ENCODE measurements at places on chromosomes 4 and X.
A peak's percentile ranks its signal among the peaks of the same experiment; 100 is the strongest.

GRCh38 chr4:147222906-147223305, 258.0 kb upstream of the EDNRA start:
- no peak for DNase-seq

DNA sequence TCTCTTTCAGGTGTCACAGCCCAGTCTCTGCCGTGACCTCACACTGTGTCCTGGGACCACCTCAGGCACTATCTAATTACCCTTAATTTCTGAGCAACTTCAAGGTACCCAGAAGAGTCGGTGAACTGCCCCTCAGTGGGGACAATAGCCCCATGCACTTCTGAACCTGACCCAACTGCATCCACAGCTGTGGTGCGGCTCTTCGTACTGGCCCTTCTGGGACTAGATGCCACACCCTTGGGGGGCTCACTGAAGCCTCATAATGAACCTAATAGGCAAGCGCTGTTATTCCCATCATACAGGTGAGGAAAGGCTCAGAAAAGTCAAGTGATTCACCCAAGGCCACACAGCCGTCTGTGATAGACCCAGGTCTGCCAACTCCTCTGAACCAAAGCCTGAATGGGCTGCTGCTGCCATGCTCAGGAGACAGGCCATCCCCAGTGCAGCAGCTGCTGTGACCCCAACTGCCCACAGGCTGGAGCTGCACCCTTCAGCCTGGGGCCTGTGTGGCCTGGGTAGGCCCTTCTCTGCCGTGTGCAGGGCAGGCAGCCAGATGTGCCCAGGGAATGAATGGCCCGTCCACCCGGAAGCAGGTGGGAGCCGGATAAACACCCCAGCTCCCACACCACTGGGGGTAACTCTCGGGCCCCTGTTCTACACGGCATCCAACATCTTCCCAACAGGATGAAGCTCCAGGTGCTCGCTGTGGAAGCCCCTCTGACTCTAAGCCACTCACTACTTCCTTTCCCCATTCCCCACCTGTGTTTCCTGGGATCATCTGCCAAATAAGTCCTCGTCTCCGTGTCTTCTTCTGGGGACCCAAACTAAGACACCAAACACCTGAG, 35.9 kb downstream of the HMX1 start:
- peak; percentile 5 for DNase-seq

DNA sequence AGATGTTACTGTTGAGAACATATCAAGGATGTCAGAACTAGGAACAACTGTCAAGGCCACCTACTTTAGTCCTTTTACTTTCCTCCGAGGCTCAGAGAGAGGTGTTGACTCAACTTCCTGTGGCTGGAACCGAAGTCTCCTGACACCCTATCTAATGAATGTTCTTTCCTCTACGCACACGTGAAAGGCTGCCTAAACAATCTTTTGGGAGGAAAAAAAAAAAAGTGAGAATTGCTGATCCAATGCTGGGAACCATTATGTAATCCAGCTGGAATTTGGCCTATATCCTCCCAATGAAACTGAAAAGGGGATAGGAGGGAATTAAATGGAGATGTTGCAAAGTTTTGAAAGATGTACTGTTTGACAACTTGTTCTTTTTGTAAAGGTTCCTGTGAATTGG, 8.3 kb upstream of the MAP7D3 start:
- no peak for DNase-seq

DNA sequence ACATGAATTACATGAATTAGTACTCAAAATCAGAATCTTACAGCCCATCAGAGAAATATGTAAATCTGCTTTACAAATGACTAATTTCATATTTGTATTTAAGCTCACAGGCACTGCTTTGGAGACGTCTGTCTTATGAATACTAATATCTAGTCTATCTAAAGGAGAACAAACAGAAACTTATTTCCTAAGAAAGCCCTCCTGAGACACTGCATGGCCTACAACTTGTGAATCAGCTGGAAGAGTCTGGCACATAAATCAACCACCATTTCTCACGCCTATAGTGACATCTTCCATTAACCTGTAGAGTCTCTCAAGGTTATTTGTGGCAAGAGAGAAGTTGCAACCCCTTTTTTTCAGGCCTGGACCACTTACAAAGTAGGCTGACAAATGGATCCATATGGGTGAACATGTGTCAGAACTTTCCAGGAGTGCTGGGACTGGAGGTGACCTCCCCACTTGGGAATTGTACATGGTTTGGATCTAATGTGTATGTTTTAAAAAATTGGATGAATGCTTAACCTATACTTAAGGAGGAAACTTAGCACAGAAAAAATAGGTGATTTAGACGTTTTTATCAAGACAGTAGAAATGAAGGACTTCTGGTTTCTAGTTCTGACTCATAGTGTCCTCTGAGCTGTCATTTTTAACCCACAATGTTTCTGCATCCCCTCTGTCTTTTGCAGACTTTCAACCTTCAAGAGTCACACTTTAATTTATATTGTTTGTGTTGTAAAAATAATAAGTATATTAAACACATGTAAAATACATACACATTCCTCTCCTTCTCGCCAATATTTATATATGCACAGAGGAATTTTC, 83.2 kb upstream of the ARHGAP24 start:
- no peak for DNase-seq

- no peak for DNase-seq
Observed at GRCh38 chr4:46370531-46370930, 19.4 kb downstream of the GABRA2 start.

- DNase-seq = no peak
Observed at GRCh38 chrX:3046253-3047240, 5.3 kb downstream of the ARSF start.

- DNase-seq = no peak
Observed at GRCh38 chrX:968148-968965, 244.1 kb downstream of the CRLF2 start.

DNA sequence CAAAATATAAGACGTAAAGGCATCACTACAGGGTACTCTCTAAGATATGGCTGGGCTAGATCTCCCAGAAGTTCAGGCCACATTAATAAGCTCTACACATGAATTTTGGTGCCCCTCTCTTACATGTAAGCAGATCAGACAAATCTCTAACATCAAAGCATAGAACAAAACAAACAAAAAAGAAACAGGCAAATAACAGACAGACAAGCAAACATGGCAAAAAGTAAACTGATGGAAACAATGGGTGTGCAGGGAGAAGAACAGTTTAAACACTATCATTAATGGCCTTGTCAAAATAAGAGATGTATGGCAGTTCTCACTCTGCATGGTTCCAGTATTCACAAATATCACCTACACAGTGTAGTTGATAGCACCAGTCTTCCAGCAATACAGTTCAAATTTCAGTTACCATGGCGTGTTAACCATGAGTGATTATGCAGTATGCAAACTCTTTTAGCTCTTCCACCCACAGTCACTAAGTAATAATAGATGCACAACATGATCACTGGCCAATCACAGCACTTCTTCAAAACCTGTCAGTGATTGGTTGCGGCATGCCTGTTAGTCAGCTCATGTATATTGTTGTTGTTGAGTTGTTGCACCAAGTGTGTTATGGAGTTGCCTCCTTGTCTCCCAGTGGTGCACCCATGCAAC, 110.7 kb upstream of the TLR3 start:
- DNase-seq = no peak

DNA sequence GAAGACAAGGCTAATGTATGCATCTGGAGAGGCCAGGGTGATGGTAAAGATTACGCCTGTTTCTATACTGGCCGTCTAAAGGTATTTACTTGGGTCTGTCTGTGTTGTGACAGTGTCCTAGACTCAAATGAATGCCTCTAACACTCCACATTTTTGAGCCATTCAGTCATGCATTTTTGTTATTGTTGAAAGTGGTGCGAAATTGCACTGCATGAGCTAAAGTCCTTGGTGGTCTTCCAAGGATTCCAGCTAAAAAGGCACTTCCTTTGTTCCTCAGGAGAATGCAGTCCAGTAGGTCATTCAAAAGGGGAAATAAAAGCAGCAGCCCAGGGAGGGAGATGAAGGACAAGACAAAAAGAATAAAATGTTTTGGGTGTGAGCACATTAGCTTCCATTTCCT, 3.0 kb downstream of the GPC4 start:
- DNase-seq = no peak

GRCh38 chrX:7987160-7988012, 60.2 kb upstream of the PNPLA4 start:
- DNase-seq = no peak

DNA sequence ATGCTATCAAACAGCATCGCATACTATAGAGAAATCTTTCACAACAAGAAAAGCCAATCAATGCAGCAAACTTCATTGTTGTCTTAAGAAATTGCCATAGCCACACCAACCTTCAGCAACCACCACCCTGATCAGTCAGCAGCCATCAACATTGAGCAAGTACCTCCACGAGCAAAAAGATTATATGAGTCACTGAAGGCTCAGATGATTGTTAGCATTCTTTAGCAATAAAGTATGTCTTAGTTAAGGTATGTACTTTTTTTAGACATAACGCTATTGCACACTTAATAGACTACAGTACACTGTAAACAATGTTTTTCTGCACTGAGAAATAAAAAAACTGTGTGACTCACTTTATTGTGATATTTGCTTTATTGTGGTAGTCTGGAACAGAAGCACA, 37.8 kb upstream of the FUNDC1 start:
- no peak for DNase-seq

GRCh38 chr4:110245577-110245976, 47.2 kb upstream of the ELOVL6 start:
- no peak for DNase-seq

DNA sequence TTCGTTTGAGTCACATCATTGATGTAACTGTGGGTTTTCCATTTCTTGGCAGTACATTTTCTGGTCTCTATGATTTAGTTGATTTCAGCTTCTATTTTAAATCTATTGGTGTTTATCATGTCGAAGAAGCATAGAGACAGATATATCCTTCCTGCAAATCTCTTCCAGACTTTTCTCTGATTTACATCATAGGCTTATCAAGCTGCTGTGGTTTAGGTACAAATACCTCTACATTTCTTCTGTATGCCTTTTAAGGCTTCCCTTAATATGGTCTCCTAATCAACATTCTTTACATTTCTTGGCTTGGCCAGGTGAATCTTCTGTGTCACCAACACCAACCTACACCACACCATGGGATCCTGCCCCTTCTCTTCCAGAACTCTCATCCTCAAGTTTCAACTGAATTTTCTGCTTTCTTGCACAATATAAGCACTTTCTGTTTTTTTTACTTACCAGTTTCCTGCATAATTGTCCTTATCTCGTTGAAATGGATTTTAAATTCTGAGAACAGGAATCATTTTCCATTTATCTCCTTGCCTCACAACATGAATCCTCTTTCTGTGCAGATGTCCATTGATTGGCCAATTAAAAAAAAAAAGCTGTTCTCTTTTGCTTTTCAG, 626.9 kb downstream of the ANKRD50 start:
- no peak for DNase-seq

GRCh38 chr4:10773656-10774055, 89.1 kb upstream of the CLNK start:
- DNase-seq = no peak

DNA sequence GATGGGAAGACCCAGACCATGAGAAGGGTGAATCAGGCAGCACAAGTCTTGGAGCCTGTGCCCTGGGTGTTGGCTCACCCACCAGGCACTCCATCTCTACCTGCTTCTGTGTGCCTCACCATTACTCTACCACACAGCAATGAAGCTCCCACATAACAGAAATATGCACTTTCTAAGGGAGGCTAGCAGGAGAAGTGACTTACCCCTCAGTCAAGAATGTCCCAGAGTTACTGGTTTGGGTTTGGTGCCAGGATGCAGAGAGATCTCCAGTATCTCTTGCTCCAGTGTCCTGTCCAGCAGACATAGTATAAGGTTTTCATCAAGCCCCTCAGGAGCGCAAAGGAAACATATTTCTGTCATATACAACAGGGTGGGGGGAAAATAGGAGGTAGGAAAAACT, 11.3 kb upstream of the RAB40A start:
- DNase-seq = no peak

- no peak for DNase-seq
Observed at GRCh38 chr4:123339507-123340380, 56.9 kb upstream of the SPRY1 start.

GRCh38 chr4:106898621-106899230, 137.4 kb downstream of the DKK2 start:
- peak; percentile 64 for DNase-seq

DNA sequence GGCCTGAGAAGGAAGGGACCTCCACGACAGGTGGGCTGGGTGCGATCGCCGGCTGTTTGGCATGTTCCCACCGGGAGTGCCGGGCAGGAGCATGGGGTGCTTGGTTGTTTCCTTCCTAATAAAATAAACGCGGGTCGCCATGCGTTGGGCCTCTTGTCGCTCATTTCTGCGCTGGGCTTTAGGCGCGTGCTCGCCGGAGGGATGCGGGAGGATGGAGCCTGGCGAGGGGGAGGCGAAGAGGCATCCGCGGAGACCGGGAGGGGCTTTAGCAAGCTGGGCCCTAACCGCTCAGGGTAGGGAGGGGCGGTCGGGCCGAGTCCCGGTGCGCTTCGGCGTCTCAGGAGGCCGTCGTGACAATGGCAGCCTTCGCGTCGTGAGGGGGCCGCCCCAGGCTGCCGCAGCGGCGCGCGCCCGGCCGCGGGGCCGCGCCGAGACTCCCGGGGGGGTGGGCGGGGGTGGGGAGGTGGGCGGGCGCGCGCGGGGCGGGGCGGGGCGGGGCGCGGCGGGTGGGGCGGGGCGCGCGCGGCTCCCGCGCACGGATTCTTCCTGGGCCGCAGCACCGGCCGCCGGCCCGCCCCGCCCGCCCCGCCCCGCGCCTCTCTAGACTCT, 476 bp upstream of the GDI1 start:
- peak; percentile 64 for DNase-seq

Data from WERI-Rb-1 (cell line).